AG04450 (cell line): ENCODE measurements at places on chromosomes 6 and 20. TPM values are rescaled to one million over a fixed set of nuclear protein-coding genes. Genes with fewer than 3 reads are reported as not detected.

The LTV1 gene
- polyA plus RNA-seq, result 22.8 and 28.2 TPM in 2 replicates

The PI3 gene
- polyA plus RNA-seq, result not detected in 2 replicates

DNA sequence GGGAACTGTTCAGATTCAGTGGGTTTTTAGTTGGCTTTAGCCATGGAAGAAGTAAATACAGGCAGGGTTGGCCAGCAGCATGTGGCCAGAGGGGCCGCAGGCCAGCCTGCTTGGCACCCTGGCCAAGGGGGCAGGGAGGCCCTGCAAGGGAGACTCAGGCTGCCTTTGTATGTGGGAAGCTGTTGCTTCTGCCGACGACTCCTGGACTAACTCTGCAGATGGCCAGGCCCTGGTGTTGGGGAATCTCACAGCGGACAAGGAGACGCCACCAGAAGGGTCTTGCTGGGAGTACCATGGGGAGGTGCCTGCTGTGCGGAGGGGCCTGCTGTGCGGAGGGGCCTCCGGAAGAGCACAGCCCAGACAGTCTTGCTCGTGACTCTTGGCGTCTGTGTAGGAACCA, 25.2 kb downstream of the PYGB start:
- no peak for DNase-seq

- peak; percentile 13 for DNase-seq
Measured at GRCh38 chr20:34753706-34754461, 49.7 kb downstream of the TP53INP2 start.

- no peak for DNase-seq
Measured at GRCh38 chr6:7900621-7901020, 10.0 kb downstream of the TXNDC5 start.

DNA sequence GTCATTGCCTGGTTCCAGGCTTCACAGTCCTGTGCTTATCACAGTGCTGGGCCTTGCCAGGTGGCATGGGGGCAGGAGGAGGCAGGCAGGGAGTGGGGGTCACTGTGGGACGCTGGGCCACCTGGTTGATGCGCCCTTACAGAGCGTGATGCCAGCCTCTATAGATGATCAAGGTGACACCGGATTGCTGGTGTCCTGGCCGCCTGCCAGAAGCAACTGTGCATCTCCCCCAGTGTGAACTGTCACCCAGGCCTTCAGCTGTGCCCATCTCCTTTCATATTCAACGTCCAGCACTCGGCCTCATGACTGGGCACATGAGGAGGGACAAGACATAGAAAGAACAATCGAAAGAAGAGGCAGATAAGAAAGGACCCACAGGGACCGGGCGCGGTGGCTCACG, 318.9 kb downstream of the TAF4 start:
- DNase-seq, result no peak

DNA sequence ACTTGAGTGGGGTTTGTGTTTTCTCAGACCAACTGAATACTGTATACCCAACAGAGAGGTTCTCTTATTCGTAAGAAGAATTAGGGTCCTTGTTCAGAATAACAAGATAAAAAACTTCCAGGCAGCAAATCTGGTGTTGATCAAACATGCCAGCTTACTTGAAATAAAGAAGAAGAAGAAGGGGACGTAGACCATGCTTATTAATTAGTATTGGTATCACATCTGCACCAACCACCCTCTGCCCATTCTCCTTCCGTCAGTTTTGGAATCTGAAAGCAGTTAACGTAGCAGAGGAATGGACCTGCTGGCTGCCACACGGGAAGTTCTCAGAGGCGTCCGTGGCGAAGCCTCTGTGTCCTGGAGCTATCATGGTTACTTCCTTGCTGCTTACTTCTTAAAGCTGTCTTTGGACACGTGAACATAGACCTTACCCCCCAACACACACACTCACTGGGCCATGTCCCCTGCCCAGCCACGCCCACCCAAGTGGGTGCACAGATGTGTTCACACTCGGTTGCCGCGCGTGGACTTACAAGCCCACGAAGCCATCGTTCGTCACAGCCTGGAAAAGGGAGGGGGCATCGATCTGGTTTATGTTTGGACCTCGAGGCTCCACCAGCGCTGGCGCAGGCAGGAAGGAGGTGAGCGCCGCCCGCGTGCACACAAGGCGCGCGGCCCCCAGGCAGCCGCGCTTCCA, 4.1 kb upstream of the DLL1 start:
- DNase-seq, result no peak

The SRXN1 gene
- polyA plus RNA-seq, result 64.6 and 66.4 TPM in 2 replicates

The VPS52 gene
- polyA plus RNA-seq, result 58.0 and 60.4 TPM in 2 replicates

The COL20A1 gene
- polyA plus RNA-seq, result not detected in 2 replicates

The RIMS1 gene
- polyA plus RNA-seq, result 0.91 and 1.0 TPM in 2 replicates
